ENCODE measurements at places on chromosomes 13 and 19.

- DNase-seq = no peak
These were observed 22.5 kb upstream of the SLC35E1 start for GRCh38 chr19:16594681-16595091.

- no peak for DNase-seq
These were observed 369.7 kb upstream of the TSHZ3 start for GRCh38 chr19:31718898-31719297.

GRCh38 chr13:30406779-30407416 is 15.4 kb upstream of the UBE2L5 start:
- DNase-seq = no peak

DNA sequence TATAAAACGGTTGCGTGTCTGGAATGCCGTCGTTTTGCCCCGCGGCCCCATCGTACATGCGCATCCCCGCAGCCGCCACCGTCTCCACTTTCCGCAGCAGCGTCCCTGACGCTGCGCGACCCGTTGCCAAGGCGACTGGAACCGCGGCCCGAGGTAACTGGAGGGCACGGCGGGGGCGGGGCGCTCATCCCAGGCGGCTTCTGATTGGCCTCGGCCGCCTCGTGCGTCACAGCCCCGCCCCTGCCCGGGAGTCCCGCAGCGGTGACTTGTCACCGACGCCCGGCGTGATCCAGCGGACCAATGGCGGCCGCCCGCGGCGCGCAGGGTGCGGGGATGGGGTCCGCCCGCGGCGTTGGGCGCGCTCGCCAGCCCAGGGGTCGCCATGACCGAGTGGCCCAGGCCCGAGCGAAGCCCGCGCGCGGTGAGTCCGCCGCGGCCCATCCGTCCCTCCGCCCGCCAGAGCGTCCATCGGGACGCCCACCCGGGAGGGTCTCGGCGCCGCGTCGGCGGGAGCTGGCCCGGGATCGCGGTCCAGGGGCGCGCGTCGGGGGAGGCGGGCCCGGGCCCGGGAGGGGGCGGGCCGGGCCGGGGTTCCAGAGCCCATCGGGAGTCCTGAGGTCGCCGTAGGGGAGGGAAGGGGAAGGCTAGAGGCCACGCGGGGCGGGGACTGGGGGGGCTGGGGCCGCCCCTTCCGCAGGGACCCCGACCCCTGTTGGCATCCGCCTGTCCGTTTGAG is at the start of gene ZSCAN1:
TSS of gene ZSCAN1 (plus strand) at position 285 of the 736 bp plus-strand sequence. CDS start 3,812 bp downstream, outside the sequence.
- no peak for DNase-seq

DNA sequence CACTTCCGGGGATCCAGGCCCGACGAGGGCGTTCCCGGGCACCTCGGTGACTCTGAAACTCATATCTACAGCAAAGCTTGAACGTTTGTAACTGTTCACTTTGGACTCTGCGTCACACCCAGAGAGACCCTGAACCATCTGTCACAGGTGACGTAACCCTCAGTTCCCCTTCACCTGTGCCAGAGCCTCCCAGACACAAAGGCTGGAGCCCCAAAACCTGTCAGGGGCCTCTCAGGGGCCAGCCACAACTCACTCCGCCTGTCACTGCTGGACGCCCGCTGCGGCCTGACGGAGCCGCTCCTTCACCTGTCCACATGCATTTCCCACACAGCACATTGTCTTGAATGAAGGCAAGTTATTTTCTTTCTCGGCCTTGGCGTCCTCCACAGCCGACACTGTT is 8.0 kb downstream of the RASA3 start:
- no peak for DNase-seq

DNA sequence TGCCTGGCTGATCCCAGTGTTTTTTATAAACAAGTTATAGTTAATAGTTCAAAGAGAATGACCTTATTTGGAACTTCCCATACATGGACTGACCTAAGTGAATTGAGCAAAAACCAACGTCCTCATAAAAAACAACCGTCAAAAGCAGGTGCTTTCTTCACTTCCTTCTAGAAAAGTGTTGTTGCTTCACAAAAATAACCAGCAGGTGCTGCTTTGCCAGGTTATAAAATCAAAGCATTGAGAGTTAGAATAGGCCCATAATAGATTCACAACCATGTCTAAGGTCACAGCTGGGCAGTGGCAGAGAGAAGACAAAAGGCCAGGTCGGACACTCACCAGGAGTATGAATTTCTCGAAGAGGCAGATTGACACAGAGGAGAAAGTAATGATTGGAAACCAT is 9.5 kb downstream of the RUBCNL start:
- no peak for DNase-seq

GRCh38 chr19:41426952-41427646 is at the start of gene B3GNT8:
Gene B3GNT8 (minus strand): TSS chr19:41427374. CDS start chr19:41426778, 596 bp downstream.
- no peak for DNase-seq

DNA sequence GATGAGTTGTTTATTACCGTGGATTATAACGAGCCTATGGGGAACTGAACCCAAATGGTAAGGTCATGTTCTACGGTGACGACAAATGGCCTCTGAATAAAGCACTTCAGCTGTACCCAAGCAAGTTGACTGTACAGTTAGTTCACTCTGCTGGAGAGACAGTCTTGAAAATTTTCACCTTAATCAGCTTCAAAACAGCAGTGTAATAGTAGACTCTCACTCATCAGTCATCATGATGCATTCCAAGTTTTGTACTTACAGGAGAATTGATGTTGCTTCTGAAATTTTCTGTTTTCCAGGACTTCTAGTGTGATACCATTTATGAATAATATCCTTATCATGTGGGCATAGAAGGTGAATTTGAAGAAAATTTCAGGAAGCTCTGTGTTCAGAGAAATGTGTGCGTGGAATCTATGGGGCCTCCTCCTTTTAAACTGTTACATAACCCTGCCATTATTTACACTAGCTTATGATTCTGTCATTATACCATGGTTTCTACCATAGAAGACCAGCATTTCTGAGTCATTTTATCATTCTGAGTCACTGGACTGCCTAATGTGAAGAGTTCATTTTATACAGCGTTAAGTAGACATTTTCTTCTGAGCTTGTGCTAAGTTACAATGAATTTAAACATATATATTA is 96.9 kb downstream of the WDFY2 start:
- no peak for DNase-seq

- no peak for DNase-seq
These were observed 254.3 kb upstream of the SLITRK1 start for GRCh38 chr13:84136582-84136981.

Measured in SK-N-MC (cell line).